ENCODE measurements at places on chromosomes 4 and X.

DNA sequence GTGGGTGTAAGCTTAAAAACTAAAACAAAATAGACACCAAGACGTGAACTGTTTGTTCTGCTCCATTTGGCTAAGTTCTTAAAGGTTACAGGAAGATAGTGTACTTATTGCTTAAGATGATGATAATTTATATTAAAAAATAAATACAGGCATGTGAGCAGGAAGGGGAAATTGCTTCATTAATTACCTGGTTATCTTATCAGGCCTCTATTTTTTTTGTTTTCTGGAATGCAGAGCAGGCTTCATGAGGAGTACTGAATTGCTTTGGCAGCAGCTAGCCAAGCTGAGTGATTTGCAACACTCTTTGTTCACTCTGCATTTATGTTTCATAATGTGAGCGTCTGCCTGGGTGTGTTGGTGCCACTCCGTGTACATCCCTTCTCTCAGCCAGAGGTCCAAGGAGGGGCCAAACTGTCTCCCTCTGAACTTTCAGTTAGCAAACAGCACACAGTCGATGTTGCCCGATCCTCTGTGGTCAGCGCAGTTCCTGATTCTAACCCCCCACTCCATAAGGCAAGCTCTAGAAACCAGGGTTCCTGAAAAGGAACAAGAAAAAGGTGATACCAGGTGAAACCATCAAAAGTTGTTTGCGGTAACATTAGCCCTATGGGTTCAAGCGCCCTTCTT, 348.2 kb downstream of the SPRY1 start:
- no peak for DNase-seq

- DNase-seq: no peak
These were observed 185.0 kb downstream of the PTTG2 start for GRCh38 chr4:38145033-38145678.

DNA sequence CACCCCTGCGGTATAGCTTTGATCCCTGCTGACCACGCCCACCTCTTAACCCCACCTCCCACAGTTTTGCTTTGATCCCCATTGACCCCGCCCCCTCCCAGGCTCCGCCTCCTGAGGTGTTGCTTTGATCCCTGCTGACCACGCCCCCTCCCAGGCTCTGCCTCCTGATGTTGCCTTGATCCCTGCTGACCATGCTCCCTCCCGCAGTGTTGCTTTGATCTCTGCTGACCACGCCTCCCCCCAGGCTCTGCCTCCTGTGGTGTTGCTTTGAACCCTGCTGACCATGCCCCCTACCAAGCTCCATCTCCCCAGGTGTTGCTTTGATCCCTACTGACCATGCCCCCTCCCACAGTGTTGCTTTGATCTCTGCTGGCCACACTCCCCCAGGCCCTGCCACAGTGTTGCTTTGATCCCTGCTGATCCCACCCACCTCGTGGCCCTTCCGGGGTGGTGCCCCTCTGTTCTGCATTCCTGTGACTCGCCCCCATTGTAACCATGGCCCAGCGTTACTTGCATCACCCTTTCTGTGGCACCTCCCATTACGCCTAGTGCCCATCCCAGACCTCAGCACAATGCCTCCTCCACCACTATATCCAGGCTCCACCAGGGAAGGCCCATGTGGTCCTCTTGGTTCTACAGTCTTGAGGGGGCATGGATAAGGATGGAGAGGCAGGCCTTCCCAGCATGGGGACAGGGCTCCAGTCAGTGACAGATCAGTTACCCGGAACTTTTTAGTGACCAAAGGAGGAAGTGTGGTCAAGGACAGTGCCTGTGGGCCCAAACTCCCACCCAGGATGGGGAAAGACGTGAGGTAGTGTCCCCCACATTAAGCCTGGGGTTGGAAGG, 70.8 kb downstream of the ADRA2C start:
- DNase-seq: peak; percentile 26

DNA sequence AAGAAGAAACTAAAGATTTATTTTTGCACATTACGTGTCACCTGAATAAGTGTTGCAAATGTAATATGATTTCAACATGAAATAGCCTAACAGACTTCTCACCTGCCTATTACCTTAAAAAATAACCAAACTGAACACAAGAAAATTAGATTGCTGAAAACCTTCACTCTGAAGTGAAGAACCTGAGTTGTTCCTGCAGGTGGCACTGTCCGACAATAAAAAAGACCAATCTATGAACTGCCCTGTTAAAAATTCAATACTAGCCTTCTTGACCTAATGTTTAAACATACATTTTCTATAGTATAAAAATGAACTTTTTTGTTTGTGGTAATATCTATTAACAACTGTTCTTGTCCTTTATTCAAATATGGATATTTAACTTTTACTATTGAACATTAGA, 69.2 kb upstream of the PNPLA4 start:
- peak; percentile 53 for DNase-seq

DNA sequence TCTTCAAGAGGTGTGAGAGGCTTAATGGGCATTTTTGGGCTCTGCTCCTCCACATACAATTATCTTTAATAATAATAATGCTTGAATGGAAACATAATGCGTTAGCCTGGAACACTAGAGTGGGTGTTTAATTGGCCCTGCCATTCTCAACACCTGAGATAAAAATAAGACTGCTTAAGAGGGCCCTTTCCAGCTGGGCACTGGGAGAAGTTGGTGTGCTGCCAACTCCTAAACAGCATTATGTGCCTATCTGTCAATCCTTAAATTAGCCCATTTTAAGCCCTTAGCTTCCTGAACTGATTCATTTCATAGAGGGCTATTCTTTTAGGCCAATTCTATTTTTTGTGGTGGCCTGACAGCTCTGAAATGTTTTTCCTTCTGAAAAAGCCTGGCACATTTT, 211.1 kb upstream of the ZIC3 start:
- no peak for DNase-seq

DNA sequence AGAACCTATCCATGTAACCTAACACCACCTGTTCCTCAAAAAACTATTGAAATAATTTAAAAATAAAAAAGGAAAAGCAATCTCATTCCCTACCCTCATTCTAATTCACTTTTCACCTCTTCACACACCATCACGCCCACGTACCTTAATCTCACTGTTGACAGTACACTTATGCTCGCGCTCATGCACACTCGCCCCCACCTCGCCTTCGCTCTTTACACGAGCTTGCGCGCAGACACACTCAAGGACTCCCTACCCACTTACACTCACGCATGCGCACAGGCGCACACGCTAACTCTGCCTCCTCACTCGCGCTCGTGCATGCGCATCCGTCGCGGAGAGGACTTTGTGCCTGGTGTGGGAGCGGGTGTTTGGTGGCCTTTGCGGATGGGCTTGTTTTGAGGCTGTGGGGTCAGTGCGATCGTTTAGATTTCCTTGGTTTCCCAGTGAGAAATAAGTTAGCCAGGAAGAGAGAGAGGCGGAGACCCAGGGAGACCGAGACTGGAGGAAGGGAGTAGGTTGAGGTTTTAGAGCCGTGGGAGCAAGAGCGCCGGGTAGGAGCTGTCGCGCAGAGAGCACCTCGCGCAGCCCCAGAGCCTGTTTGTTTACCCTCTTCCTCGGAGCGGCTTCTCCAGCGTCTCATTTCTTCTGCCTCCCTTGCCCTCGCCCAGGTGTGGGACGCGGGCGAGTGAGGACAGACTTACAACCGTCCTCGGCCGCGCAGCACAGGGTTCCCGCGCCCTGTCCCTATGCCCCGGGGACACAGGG, 8.1 kb upstream of the GSX2 start:
- DNase-seq: no peak

DNA sequence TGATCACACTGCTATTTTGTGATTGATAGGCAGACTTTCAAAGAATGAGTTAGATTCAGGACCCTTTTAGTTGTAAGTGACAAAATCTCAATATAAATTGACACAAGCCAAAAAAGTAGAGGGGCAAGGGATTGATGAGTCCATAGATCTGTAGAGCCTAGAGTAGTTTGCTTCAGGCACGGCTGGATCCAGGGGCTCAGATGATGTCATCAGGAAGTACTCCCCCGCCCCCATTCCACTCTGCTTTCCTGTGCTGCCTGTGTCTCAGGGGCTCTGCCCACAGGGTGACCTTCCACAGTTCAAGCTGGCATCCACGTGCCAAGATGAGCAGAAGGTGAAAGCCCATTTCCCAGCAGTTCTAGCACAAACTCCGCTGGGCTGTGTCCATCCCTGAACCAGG, 13.6 kb downstream of the WFS1 start:
- DNase-seq: no peak

- DNase-seq: no peak
These were observed 5.3 kb downstream of the FHDC1 start for GRCh38 chr4:152941411-152941810.
